ENCODE measurements at places on chromosomes 6 and 20.
A peak's percentile ranks its signal among the peaks of the same experiment; 100 is the strongest.

- DNase-seq: no peak
These were observed 172.4 kb downstream of the PLCB4 start for GRCh38 chr20:9241232-9241692.

DNA sequence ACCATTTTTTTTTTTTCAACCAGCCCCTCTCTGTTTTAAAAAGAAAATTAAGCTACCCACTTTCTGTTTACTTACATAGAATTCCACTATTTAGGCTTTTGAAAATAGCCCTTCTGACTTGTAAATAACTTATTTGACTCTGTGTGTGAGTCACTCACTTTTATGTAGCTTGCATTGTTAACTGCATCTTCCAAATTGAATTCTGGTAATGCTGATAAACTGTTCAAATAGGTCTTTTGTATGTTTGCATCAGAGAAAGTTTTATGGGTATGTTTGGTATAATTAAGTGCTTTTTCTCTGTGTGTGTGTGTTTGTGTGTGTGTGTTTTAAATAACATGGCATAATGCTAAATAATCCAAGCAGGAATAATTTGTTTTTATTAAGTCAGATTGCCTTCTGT, 360.1 kb downstream of the PLCB1 start:
- DNase-seq: no peak

GRCh38 chr6:154591234-154591633, 80.7 kb upstream of the CNKSR3 start:
- no peak for DNase-seq

- DNase-seq: no peak
These were observed 369.7 kb downstream of the CD109 start for GRCh38 chr6:74065705-74066104.

GRCh38 chr6:1554476-1555310, 55.0 kb upstream of the FOXC1 start:
- no peak for DNase-seq

DNA sequence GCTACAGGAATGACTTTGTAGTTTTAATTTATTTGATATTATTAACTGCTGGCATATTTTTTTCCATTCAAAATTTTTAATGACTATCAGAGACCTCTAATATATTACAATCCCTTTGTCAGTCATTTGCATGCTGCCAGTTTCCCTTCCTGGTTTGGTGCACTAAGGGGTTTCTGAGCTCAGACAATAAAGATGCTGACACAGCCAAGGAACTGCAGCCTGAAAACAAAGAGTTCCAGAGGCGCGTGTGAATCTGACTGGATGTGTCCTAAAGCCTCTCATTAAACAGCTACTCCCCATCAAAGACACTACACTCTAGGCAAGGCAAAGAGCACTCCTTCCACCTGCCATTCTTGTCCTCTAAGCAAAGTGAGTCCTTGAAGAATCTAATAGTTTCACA, 116.8 kb upstream of the DST start:
- no peak for DNase-seq

GRCh38 chr6:135146162-135146934, 34.8 kb upstream of the MYB start:
- DNase-seq: no peak

DNA sequence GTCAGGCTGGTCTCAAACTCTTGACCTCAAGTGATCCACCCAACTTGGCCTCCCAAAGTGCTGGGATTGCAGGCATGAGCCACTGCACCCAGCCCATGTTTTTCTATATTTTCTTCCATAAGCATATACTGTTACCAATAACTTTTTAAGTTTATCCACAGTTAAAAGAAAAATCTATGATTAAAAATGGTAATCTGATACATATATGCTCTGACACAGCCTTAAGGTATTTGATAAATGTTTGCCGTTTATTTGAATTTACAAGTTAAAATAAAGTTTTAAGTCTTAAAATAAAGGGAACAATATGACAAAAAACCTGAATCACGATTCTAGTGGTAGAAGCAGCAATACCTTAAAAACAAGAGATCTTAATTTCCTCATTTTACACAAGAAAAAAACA, 5.2 kb downstream of the STK38 start:
- no peak for DNase-seq

DNA sequence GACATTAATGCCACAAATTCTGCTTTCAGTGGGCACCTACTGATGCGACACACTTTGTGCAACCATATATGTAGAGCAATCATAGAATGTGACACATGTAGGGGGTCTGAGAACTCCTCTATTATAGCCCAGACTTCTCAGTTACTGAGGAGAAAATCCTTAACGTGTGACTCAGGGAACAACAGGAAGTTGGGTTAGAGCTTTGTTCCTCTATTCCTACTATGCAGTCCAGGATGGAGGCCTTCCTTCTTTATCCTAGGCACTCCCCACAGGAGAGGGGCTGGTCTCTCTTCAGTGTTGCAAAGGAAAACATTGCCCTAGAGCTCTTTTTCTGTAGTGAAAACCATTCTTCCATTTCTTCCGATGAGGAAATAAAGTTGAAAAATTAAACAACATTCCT, 39.6 kb upstream of the RCAN2 start:
- DNase-seq: no peak

- no peak for DNase-seq
These were observed 20.5 kb upstream of the SNRPC start for GRCh38 chr6:34736823-34737222.

DNA sequence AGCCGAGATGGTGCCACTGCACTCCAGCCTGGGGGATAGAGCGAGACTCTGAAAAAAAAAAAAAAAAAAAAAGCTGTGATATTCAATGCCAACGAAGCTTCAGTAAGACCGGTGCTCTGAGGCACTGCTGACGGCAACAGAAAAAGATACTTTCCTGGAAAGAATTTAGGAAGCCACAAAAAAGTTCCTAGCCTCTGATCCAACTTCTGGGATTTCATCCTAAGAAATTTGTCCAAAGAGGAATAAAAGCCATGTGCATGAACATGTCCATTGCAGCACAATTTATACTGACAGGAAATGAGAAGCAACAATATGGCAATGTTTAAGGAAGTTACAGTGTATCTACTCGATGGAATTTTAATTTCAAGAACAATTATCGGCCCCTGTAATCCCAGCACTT, 24.5 kb upstream of the CARMIL1 start:
- DNase-seq: no peak

DNA sequence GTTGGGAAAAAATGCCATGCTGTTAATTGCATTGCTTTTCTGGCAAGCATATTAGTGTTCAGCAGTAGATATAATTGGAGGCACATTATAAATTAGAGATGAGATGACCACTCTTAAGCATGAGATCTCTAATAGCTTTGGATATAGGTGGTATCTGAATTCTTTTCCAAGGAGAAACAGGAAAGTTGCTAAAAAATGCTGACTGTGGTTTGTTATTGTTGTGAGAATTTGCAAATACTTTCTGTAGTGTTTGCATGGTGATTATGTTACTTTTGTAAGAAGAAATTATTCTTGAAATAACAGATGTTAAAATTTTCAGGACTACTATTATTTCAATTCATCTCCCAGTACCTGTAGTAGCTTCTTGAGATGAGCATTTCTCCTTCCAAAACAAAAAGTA, 225.2 kb downstream of the TBC1D7 start:
- DNase-seq: no peak

- DNase-seq: peak; percentile 12
These were observed 20.5 kb upstream of the ZNF133 start for GRCh38 chr20:18267815-18268214.

DNA sequence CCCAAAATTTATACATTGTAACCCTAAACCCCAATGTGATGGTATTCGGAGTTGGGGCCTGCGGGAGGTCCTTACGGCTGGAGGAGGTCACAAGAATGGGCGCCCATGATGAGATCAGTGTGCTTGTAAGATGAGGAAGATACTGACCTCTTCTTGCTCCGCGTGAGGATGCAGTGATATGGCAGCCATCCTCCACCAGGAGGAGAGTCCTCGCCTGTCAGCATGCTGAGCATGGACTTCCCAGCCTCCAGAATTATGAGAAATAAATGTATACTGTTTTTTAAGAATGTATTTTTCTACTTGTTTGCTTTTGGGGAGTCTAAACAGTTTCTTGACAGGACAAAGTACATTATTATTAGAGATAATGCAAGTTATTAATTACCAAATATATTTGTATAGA, 8.7 kb upstream of the SYNDIG1 start:
- DNase-seq: no peak

DNA sequence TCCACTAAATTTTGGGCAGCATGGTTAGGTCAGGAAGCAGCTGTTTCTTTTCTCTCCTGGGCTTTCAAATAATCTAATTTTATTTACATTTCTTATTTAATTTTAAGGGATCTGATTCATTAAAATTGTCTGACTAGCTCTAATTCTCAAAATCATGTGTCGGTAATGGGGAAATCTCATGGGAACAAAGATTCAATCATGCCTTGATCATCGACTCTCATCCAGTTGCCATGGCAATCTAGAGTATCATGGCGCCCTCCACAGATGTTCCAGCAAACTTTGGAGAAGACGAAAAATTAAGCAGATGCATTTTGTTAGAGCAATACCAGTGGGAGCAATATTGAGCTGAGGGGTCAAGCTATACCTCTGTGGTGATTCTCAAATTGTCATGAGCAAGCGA, 358.0 kb upstream of the CDH4 start:
- no peak for DNase-seq

GRCh38 chr20:62458275-62459251, 17.2 kb downstream of the GATA5 start:
- DNase-seq: no peak

DNA sequence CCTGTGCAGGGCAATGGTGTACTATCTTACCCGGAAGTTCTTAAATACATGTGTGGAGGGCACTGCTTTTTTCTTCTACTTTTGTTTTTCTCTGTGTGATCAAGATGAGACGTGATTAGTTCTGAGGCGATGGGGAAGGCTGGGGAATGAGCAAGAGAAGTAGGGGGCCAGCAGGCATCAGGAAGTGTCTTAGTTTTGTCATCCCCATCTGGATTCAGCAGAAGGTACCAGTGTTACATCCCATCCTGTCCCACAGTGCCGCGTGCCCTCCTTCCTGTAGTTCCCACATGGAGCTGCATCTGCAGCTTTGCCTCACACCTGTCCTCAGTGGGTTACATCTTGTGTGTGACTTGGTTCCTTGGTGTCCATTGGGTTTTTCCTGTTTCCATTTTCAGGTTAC, 86.9 kb downstream of the FNDC1 start:
- no peak for DNase-seq

- no peak for DNase-seq
These were observed 122.4 kb downstream of the IPCEF1 start for GRCh38 chr6:154234019-154234772.

DNA sequence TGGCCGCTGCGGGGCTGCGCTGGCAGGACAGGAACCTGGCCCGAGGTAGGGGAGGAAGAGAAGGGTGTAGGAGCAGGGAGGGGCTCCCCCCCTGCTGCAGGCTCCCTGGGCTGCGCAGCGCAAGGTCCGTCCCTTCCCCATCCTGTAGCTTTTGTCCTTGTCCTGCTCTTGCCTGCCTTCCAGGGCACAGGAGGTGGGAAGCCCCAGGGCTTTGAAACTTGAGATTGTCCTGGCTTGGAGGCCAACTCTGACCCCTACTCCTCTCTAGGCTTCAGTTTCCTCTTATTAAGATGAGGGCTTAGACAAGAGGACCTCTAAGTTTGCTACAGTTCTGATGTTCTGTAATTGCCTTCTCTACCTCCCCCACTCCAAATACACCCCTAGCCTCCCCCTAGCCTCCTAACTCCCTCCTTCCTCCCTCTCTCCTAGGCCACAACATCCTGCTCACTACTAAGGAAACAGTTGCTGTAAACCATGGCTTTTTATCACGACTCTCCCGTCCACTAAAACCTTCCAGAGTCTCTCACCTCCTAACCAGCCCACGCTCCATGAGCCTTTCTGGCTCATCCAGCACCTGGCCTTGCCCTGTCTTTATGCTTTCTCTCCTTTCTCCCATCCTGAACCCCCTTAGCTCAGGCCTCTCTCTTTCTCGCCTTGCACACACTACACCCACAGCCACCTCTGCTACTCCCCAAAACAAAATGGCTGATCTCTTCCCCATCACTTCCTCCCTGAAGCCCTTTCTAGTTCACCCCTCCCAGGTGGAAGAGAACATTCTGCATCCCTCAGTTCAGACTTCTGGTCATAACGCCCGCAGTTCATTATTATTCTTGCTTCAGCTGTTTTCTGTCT, 10.2 kb downstream of the UNC5CL start:
- DNase-seq: no peak

- DNase-seq: no peak
These were observed 147.1 kb downstream of the LRFN2 start for GRCh38 chr6:40440053-40440452.

DNA sequence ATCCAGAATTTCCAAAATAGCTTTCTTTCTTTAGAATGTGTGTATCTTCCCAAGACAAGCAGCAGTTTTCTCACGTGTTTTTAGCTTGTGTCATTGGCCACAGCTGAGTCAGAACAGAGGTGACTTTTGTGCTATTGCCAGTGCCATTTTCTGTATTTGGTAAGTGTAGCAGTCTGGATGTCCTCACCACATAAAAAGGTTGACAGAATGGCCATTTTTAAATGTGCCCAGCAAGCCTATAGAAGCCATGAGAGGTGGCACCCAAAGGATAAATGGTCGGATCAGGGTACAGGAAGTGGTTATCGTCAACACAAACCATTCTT, 269.5 kb upstream of the HSF2 start:
- DNase-seq: no peak

GRCh38 chr6:163152701-163153100, 261.8 kb upstream of the QKI start:
- no peak for DNase-seq

DNA sequence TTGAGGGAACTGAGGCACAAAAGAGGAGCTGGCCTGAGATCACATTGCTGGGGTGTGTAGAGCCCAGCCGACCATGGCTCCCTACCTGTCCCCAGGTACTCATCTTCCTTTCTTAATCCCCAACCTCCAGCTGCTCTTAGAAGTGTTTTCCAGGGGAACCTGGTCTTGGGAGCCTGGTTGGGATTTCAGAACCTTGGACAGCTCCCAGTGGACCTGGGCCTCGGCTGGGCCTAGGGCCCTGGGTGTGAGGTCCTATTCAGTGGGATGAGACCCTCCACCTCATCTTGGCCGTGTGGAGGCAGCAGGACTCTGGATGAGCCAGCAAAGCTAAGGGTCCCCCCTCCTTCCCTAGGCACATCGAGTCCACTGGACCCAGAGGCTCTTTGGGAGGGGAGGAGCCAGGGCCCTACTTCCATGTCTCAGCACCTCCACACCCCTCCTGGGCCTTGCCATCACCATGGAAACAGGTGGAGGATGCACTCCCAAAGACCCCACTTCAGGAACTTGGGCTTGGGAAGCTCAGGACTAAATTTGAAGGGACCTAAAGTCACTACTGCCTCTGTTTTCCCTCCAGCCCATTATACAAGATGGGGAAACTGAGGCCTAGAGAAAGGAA, 38.5 kb downstream of the DLGAP4 start:
- no peak for DNase-seq

- DNase-seq: no peak
These were observed 74.9 kb downstream of the MAP3K4 start for GRCh38 chr6:161066511-161066910.

DNA sequence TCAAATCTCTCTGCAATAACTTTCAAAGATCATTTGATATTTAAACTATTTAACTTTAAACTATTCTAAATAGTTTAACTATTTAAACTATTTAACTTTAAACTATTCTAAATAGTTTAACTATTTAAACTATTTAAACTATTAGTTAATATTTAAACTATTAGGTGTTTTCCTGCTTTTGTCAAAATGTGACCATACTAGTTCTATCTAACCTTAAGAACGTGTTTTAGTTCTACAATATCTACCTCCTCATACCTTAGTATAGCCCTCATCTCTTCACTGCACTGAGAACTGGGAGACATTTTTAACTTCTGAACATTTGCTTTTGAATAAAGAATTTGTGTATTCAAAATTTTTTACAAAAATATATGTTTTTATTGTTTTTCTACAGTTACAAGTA, 429.1 kb downstream of the ADGRB3 start:
- no peak for DNase-seq

GRCh38 chr6:14983599-14984518, 262.0 kb upstream of the JARID2 start:
- no peak for DNase-seq

All from SK-N-DZ (cell line).